ENCODE measurements at places on chromosomes 5 and 9. TPM values are rescaled to one million over a fixed set of nuclear protein-coding genes. Genes with fewer than 3 reads are reported as not detected.

OBP2B gene
- polyA plus RNA-seq: not detected

GRCh38 chr9:86549401-86549811 lies 195.2 kb upstream of the TUT7 start:
- no peak for DNase-seq

- no peak for DNase-seq
These were observed 52.6 kb upstream of the ITGA1 start for GRCh38 chr5:52735139-52735538.

FAM221B gene
- polyA plus RNA-seq: 0.07 TPM

- DNase-seq: no peak
These were observed 187.1 kb downstream of the KDM4C start for GRCh38 chr9:6944896-6945295.

PCDHGB1 gene
- polyA plus RNA-seq: 2.2 TPM

GCNT1 gene
- polyA plus RNA-seq: 0.77 TPM

DNA sequence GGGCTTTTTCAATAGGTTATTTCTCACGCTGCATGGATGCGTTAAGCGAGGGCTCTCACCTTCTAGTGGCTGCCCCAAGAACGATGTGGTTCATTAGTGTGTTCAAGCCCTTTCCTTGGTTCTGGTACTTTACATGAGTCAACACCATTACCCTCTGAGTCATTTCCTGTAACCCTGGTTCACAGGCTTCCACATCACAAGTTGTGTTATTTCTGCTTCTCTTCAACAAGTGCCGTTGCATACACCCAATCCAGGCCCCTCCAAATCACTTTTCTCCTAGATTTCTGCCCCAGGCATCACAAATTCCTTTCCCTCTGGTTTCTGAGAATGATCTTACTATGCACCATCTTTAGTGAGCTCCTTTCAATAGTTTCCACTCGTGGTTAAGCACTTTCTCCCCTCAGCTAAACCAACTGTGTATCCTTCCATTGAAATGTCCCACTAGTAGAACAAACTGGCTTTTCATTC lies 69.5 kb upstream of the RAD23B start:
- no peak for DNase-seq

- no peak for DNase-seq
These were observed 43.0 kb upstream of the GNE start for GRCh38 chr9:36301227-36301626.

IL7R gene
- 1.8 TPM for polyA plus RNA-seq

GRCh38 chr9:126062158-126062886 lies 264.3 kb upstream of the MVB12B start:
- DNase-seq: no peak

SPATA31D4 gene
- polyA plus RNA-seq: not detected

- DNase-seq: peak; percentile 45
These were observed 55.6 kb downstream of the ARHGEF37 start for GRCh38 chr5:149636861-149637246.

LTC4S gene
- 24.1 TPM for polyA plus RNA-seq

DNA sequence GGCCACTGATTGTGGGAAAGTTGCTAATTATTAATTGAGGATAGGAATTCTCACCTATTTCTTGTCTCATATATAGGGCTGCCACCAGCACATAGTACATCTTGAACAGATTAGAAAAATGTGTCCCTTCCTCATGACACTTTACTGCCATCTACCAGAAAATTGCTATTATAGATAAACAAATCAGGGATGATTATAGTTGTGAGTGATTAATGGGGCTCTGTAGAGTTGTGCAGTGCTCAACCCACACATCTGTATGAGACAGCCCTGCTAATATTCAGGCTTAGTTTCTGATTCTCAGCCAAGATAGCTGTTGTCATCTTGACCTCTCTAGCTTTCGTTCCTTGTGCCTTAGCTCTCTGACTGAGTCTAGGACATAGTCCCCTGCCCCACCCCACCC lies 373.3 kb downstream of the TLE4 start:
- no peak for DNase-seq

PCDHA1 gene
- 0.07 TPM for polyA plus RNA-seq

GRCh38 chr5:35162848-35163709 lies 67.2 kb downstream of the PRLR start:
- no peak for DNase-seq

ZNF879 gene
- 1.8 TPM for polyA plus RNA-seq

DNA sequence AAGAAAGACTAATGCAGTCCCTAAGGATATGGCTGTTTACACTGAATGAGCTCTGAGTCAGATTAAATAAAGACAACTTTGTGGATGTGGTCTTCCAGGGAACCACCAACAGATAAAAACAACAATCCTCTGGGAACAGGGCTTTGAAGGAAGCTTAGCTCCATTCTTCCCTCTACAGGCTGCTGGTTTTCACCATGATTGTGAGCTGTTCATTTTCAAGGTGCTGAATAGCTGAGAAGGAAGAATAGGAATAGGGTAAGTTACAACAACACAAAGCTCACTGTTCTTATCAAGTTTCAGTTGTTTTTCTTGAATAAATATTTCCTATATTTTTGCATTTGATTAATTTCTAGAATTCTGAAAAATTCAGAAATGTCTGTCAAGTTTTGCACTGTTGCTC lies 25.9 kb upstream of the PTAR1 start:
- DNase-seq: no peak

SLC25A48 gene
- not detected for polyA plus RNA-seq

GRCh38 chr5:73783828-73784227 lies 157.8 kb downstream of the ARHGEF28 start:
- no peak for DNase-seq

DNA sequence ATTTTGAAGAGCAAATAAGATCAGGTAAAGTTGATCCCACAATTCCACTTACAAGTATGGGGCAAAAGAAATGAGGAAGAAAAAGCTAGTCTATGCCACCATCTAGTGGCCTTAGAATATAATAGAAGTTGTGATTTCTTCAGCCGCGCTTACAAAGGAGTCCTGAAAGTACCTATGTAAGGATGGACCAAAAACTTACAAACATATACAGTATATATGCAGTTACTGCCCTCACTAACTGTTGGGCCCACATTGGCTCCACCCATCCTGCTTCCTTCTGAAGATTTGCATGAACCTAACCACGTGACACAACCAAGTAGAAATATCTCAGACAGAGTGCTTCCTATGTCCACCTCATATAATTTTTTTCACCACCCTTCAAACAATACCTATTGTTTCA lies 11.7 kb upstream of the OR13D1 start:
- DNase-seq: no peak

DNA sequence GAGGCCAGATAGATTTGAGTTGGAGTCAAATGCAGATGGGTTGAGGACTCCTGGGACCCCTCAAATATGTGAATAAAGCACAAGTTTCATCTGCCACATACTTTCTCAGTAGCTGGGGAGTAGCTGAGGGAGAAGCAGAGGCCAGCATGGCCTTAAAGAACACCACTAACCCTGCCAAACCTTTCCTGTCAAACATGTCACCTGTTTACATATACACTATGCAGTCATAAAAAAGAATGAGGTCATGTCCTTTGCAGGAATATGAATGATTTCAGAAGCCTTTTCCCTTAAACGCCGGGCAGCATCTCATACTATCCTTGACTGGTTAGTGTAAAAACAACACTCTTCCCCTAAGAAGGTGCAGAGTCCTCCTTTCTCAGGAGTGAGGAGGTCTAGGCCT lies 25.2 kb upstream of the HSD17B4 start:
- DNase-seq: no peak

HMMR gene
- polyA plus RNA-seq: 0.32 TPM

RASGRF2 gene
- polyA plus RNA-seq: 2.1 TPM

PCDHB2 gene
- 0.44 TPM for polyA plus RNA-seq

- DNase-seq: no peak
These were observed 12.6 kb upstream of the PAX5 start for GRCh38 chr9:37046683-37047082.

DNA sequence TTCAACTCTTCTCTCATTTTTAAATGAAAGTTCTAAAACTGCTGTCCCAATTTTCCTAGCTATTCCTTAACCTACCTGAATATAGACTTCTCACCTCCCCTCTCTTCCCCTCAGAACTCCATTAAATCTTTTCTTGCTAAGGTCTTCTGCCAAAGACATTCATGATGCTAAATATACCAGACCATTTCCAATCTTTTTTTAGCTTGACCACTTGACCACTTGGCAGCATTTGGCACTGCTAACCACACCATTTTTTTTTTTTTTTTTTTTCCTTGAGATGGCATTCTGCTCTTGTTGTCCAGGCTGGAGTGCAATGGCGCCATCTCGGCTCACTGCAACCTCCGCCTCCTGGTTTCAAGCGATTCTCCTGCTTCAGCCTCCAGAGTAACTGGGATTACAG lies 3.6 kb upstream of the ZNF131 start:
- DNase-seq: no peak

F12 gene
- polyA plus RNA-seq: not detected

GRCh38 chr9:15423231-15423985 lies 732 bp downstream of the SNAPC3 start:
- DNase-seq: no peak

DNA sequence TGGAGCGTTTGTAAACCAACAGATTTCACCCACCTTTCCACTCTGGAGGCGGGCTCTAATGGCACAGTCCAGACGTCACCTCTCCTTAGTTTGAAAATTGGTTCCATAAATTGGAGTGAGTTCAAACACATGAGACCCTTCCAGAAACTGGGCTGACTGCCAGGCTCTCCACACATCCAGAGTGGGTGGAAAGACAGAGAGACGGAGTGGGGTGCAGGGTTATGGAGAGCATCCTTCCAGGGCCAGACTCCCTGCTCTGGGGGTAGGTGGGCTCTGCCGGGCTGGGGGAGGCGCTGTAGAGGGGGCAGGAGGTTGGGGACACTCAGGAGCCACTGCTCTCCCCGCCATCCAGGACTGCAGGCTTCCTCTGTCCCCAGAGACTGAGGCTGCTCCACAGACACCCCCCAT lies 104.7 kb upstream of the PHYKPL start:
- no peak for DNase-seq

GRCh38 chr9:26077860-26078259 lies 399.6 kb upstream of the TUSC1 start:
- no peak for DNase-seq

- peak; percentile 87 for DNase-seq
These were observed at the start of gene NRARP for GRCh38 chr9:137302118-137302448. NRARP (minus strand) TSS chr9:137302271; CDS start chr9:137301928, 343 bp downstream.

- peak; percentile 74 for DNase-seq
These were observed 3.5 kb upstream of the CNTFR start for GRCh38 chr9:34592895-34593601.

GRCh38 chr5:126920291-126920690 lies 110.1 kb downstream of the MARCHF3 start:
- no peak for DNase-seq

DNA sequence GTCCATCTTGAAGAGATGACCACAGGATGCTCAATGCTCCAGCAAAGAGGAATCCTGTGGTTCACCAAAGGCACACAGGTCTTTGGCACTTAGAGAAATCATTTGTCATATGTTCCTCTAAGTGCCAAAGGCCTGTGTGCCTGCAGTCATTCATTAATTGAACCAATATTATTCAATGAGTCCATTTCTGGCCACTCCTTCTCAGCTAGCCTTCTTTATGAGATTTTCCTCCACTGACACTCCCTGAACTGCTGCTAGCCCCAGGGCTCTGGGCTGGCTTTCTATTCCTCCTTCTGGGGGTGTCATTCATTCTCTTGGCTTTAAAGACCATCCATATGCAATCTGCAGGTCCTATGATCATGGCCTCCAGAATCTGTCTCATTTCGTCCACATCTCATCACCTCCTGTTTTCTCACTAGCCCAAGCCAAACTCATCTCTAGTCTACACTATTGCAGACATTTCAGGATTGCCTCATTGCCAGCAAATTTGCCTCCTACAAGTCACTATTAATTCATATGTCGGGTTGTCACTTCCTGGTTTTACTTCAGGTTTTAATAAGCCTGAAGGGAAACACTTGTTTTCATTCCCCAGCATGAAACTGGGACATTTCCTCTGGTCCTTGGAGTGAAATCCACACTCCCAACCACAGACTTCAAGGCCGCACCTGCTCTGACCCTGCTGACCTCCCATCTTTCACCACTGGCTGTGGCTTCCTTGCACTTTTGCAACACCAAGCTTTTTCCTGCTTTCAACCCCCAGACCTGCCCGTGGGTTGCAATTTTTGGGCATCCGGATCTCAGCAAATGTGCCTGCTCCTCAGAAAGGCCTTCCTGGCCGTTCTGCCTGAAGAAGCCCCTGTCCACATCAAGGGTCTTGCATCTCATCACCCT lies 35.1 kb downstream of the KCNIP1 start:
- DNase-seq: no peak

GRCh38 chr9:135281151-135281550 lies 193.7 kb downstream of the OLFM1 start:
- DNase-seq: no peak

- DNase-seq: no peak
These were observed 2144.6 kb upstream of the ACO1 start for GRCh38 chr9:30239878-30240277.

DNA sequence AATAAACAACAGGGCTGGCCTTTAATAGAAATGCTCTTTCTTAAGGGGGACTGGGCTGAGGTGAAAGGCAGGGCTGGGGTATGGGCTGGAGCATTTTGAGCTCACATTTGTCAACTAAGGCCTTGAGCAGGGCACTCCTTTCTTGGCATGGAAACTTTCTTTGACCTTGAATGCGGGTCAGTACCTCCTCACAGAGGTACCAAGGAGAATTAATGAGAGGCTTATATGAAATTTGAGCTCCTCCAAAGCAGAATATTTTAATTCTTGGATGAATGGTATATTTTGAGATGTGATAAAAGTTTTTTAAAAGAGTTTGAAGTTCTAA lies 3.1 kb downstream of the CYSTM1 start:
- DNase-seq: peak; percentile 66

LURAP1L gene
- 11.5 TPM for polyA plus RNA-seq

GRCh38 chr5:9115093-9115492 lies 430.8 kb downstream of the SEMA5A start:
- DNase-seq: no peak

PLCXD3 gene
- 6.7 TPM for polyA plus RNA-seq

NFIB gene
- polyA plus RNA-seq: 10.9 TPM

CANX gene
- 88.0 TPM for polyA plus RNA-seq

C9orf50 gene
- 0.74 TPM for polyA plus RNA-seq

LCP2 gene
- polyA plus RNA-seq: 9.3 TPM

MSX2 gene
- polyA plus RNA-seq: 0.24 TPM

- DNase-seq: no peak
These were observed 864 bp downstream of the PAPPA start for GRCh38 chr9:116154334-116154975.

DNA sequence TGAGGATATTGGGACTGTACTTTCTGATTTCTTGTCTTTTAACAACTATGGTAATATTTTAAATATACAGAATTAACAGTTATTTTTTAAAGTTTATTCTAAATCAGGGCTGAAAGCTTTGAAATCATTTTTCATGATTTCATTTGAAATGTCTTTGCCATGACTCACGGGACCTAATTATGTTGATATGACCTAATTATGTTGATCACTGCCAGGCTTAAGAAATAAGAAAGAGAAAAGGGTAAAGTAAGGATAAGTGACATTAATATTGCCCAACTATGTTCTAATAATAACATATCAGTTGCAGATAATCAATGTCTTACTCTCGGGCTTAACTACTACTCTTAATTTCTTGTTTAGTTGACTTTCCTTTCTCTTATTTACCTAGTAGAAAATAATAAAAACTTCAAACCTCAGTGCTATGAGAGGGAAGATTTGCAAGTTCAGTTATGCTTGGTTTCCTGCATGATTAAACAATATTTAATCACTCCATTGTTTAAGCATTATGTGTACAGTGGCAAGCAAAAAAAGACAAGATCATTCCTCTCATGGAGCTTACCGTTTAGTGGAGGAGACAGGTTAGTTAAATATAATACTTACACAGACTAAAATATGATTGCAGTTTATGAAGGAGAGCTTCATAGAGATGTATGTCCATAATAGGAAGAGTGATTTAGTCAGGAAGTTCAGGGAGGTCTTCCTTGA lies 67.0 kb upstream of the EIF4EBP3 start:
- no peak for DNase-seq
